Right lobe of liver (tissue), 6 donors: ENCODE measurements at places on chromosomes 7 and 10.

GRCh38 chr10:109996766-109997171 is 11.0 kb upstream of the ADD3 start:
- no peak for DNase-seq
- no peak overlapping the region for H3K4me3 ChIP-seq
- no peak overlapping the region for H3K27ac ChIP-seq
- H3K27me3 ChIP-seq: no peaks in the 10 kb centered on the region
- H3K4me1 ChIP-seq: no peaks in the 10 kb centered on the region
- H3K36me3 ChIP-seq: no peaks in the 10 kb centered on the region

DNA sequence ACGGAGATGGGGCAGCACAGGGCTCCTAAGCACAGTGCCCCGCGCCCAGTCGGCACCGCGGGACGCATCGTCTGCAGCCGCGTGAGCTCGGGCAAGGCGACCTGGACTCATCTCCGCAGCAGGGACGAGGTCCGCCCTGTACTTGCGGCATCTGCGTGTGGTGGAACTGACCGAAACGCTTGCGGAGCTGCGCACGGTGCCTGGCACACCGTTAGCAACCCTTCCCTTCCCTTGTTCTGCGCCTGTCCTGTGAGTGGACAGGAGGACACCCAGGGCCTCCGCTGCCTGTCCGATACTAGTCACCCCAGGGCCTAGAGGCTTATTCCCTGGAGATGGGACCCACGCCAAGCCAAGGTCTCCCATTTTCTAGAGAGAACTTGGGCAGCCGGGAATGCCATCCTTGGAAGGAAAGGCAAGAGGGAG is 98.5 kb downstream of the WDR11 start:
- no peak overlapping the region for H3K27ac ChIP-seq
- H3K4me3 ChIP-seq: no peak overlapping the region
- H3K27me3 ChIP-seq: peaks cover 17% of the 10 kb centered on the region
- peaks cover 12% of the 10 kb centered on the region for H3K4me1 ChIP-seq
- H3K36me3 ChIP-seq: no peaks in the 10 kb centered on the region
- no peak for DNase-seq

DNA sequence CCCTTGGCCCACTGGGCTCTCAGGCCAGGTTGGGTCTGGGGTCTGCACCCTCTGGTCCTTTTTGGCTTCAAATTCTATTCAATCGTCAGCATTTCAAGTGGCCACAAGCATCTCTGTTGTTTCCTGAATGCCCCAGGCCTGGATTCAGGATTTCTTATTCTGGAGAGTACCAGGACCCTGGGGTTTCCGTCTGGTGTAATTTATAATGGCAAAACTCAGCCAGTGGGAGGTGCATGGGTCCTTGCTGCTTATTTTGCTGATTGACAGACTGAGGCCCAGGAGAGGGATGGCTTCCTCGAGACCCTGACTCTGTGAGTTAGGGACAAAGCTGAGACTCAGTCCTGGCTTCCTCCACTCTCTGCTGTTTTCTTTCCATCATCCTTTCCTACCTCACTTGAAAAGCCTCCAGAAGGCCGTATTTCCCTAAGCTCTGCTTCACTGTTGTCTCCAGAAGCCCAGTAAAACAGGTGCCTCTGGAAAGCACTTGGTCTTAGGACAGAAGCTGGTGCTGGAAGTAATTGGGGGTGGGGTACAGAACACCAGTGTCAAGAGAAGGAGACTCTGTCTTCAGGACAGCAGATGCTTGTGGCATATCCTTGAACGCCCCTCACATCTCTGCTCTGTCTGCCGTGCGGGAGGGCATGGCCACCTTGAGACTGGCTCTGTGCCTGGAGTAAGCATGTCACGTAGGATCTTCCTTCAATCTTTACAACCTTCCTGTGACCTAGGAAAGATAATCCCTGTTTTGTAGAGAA is 39.4 kb upstream of the SH2D4B start:
- H3K27ac ChIP-seq: peak overlapping the region; percentile 87
- DNase-seq: no peak
- no peak overlapping the region for H3K4me3 ChIP-seq
- peaks cover 18% of the 10 kb centered on the region for H3K4me1 ChIP-seq
- no peaks in the 10 kb centered on the region for H3K27me3 ChIP-seq

GRCh38 chr10:123395906-123396305 is 241.7 kb downstream of the BUB3 start:
- H3K4me3 ChIP-seq: no peak overlapping the region
- no peaks in the 10 kb centered on the region for H3K36me3 ChIP-seq
- H3K4me1 ChIP-seq: no peaks in the 10 kb centered on the region

GRCh38 chr10:108392286-108392685 is 1227.8 kb upstream of the SORCS1 start:
- no peak overlapping the region for H3K27ac ChIP-seq
- H3K4me1 ChIP-seq: no peaks in the 10 kb centered on the region
- no peak overlapping the region for H3K4me3 ChIP-seq
- no peak for DNase-seq
- no peaks in the 10 kb centered on the region for H3K36me3 ChIP-seq

DNA sequence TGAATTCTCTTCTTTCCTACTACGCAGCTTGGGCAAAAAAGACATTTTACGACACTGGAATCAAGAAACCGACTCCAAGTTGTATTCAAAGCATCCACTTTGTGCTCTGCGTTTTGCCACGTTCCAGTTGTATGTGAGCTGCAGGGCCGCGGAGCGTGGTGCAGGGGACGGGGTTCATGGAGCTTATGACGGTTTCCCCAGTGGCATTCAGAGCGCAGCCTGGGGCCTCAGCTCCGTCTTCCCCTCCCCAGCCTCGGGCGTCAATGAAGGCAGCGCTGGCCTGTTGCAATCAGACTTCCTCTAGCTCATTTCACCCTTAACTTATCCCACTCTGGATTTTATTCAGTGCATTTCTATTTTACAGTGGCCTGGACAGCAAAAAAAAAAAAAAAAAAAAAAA is 403.4 kb upstream of the KLF6 start:
- H3K4me1 ChIP-seq: no peaks in the 10 kb centered on the region
- DNase-seq: no peak
- H3K27ac ChIP-seq: no peak overlapping the region
- no peaks in the 10 kb centered on the region for H3K27me3 ChIP-seq

DNA sequence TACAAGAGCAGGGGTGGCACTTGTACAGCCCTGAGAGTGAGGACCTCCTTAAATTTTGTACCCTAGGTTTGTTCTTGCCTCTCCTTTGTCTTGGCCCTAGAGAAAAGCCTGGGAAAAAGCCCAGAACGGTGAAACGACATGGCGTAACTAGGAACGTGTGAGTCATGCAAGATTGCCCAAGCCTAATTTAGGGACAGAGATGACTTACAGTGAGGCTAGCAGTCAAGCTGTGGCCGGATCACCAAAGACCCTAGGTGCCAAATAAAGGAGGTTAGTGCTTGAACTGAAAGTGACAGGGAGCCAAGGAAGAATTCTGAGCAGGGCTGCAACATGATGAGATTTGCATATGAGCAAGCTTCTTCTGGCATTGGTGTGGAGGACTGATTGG is 25.1 kb downstream of the TBXAS1 start:
- H3K4me1 ChIP-seq: no peaks in the 10 kb centered on the region
- no peak overlapping the region for H3K27ac ChIP-seq
- H3K36me3 ChIP-seq: no peaks in the 10 kb centered on the region
- H3K27me3 ChIP-seq: no peaks in the 10 kb centered on the region
- DNase-seq: no peak
- H3K4me3 ChIP-seq: no peak overlapping the region

DNA sequence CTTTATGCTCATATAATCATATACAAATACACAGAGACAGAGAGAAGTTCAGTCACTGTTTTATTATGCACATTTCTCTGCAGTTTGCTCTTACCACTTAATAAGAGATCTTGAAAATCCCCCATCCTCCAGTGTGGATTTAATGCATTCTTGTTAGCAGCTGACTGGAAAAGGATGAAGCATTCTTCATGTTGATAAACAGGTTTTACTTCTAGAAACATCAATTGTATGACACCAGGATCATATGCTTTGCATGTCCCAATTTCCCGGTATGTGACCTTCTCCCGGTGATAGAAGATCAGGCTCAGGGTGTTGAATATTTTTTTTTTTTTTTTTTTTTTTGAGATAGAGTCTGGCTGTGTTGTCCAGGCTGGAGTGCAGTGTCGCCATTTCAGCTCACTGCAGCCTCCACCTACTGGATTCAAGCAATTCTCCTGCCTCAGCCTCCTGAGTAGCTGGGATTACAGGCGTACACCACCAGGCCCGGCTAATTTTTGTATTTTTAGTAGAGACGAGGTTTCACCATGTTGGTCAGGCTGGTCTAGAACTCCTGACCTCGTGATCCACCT is 6.2 kb upstream of the CREB3L2 start:
- H3K4me3 ChIP-seq: no peak overlapping the region
- DNase-seq: no peak
- H3K27ac ChIP-seq: no peak overlapping the region
- no peaks in the 10 kb centered on the region for H3K36me3 ChIP-seq
- no peaks in the 10 kb centered on the region for H3K27me3 ChIP-seq

DNA sequence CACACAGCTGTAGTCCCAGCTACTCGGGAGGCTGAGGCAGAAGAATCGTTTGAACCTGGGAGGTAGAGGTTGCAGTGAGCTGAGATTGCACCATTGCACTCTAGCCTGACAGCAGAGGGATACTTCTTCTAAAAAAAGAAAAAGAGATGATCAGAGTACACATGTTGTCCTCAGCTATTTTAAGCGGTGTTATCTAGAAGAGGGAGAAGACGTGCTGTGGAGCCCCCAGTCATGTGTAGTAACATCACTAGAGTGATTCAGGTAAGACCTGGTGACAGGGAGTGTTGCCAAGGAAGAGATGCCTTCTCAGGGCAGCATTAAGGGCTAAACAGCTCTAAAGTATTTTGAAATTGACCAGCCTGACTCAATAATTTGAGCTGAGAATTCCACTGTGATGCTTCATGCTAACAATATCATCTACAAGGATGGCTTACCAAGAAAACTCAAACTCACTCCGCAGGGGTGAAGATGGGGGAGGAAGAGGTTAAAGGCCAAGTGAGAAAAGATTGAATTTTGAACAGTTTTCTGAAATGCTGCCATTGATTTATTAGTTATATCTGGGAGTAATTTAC is 97.4 kb downstream of the KLF6 start:
- H3K4me3 ChIP-seq: no peak overlapping the region
- DNase-seq: no peak
- no peak overlapping the region for H3K27ac ChIP-seq
- H3K4me1 ChIP-seq: no peaks in the 10 kb centered on the region
- H3K36me3 ChIP-seq: no peaks in the 10 kb centered on the region
- no peaks in the 10 kb centered on the region for H3K27me3 ChIP-seq

GRCh38 chr10:44788147-44789129 is 122.7 kb upstream of the TMEM72 start:
- no peak overlapping the region for H3K4me3 ChIP-seq
- no peaks in the 10 kb centered on the region for H3K36me3 ChIP-seq
- H3K4me1 ChIP-seq: no peaks in the 10 kb centered on the region
- H3K27ac ChIP-seq: no peak overlapping the region
- no peaks in the 10 kb centered on the region for H3K27me3 ChIP-seq

GRCh38 chr7:45584261-45585210 is 10.4 kb downstream of the ADCY1 start:
- no peaks in the 10 kb centered on the region for H3K27me3 ChIP-seq
- DNase-seq: no peak
- H3K36me3 ChIP-seq: no peaks in the 10 kb centered on the region
- H3K27ac ChIP-seq: no peak overlapping the region
- no peaks in the 10 kb centered on the region for H3K4me1 ChIP-seq
- H3K4me3 ChIP-seq: no peak overlapping the region

DNA sequence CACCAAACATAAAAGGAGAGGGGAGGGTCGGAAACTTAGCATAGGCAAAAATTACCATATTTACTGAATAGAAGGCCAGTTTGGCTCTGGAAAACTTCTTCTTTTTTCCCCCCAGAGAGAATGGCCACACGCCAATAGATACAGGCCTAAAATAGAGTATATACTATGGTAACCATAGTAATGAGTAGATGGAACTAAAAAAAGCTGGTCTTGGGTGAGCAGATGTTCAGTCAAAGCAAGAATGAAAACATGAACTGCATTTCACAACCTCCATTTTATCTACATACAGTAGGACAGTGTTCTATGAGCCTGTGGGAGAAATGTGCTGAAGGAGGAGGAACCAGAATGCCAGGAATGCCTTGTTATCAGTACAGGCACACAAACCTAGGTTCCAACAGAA is 141.7 kb upstream of the SEMA3A start:
- no peaks in the 10 kb centered on the region for H3K4me1 ChIP-seq
- no peaks in the 10 kb centered on the region for H3K36me3 ChIP-seq
- H3K27me3 ChIP-seq: no peaks in the 10 kb centered on the region
- no peak overlapping the region for H3K4me3 ChIP-seq
